ENCODE measurements at places on chromosomes 4 and X.

DNA sequence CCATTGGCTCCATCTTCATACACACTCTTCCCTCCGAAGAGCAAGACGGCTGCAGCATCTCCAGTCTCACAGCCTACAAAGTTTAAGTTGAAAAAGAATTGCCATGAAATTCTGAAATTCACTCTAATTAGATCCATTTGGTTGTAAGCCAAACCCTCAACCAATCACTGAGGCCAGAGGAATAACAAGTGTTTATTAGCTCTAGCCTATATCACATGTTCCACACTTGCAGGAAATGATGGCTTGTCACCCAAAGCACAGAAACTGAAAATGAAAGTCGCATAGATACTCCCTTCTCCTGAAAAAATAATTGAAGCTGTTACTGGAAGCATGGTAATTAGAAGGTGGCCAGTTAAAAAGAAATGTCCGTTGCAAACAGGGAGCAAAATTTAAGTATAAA is 1071.8 kb downstream of the CCSER1 start:
- DNase-seq: no peak

DNA sequence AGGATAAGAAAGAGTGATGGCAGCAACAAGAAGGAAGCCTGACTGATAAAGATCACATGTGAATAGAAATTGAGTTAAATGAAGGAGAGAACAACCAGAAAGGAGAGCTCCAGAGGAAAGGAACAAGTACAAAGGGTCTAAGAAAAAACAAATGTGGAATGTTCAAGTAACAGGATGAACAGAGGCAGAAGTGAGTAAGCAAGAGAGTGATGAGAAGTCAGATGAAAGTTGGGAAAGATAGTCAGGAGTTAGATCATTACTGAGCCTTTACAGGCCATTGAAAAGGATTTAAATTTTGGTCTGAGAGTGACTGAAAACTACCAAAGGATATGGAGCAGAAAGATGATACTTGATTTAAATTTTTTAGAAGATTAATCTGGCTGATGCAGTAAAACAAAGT is 38.1 kb downstream of the NFXL1 start:
- DNase-seq: no peak

GRCh38 chr4:184792950-184793555 is 32.7 kb downstream of the ACSL1 start:
- DNase-seq: no peak

DNA sequence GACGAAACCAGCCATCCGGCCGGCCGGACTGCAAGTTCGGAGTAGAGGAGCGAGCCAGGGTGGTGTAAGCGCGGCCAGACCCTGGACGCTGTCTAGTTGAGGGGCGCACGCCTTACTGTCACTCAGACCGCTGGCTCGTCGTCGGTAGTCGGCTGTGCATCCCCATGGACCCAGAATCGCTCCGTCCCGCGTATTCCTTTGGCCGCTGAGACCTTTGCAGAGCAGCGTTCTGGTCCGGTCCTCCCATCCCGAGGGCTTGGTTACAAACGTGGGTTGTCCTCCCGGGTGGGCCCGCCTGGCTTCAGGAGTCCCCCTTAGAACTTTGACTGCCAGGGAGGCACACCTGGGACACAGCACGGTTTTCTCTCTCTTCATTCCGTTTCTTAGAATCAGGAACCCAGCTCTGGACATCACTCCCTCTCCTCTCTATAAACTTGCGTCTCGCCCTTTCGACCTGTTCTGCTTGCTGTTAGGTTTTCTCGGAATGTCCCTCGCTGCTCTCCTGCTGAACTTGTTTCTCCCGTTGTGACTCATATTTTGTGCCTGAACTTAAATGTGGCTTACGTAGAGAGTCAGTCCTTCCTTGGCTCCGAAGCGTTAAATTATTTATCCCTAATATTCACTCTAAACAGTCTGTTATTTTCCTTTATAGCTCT is 672 bp downstream of the PGM2 start:
- DNase-seq: no peak

GRCh38 chrX:123988423-123989111 is 27.1 kb downstream of the STAG2 start:
- DNase-seq: no peak

GRCh38 chr4:7003879-7004240 is 39.3 kb upstream of the TADA2B start:
- DNase-seq: no peak

- no peak for DNase-seq
These were observed 288.3 kb downstream of the CHIC1 start for GRCh38 chrX:73851014-73852009.

DNA sequence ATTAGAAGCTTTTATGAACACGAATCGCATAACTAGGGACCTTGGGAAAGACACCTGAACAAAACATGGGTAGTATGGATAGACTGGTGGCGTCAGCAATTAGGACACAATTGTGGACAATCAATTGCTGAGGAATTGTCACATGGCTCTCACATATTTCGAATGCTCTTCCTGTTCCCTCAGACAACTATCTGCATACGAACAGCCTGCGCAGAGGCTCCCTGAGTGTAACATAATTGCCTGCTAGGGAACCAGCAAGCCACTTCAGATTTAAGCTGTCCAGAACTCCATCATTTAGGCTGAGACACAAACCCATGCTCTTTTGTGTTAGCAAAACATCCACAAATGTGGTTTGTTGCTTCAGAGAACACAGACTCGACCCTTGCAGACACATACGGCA is 160.8 kb downstream of the MGST2 start:
- no peak for DNase-seq

DNA sequence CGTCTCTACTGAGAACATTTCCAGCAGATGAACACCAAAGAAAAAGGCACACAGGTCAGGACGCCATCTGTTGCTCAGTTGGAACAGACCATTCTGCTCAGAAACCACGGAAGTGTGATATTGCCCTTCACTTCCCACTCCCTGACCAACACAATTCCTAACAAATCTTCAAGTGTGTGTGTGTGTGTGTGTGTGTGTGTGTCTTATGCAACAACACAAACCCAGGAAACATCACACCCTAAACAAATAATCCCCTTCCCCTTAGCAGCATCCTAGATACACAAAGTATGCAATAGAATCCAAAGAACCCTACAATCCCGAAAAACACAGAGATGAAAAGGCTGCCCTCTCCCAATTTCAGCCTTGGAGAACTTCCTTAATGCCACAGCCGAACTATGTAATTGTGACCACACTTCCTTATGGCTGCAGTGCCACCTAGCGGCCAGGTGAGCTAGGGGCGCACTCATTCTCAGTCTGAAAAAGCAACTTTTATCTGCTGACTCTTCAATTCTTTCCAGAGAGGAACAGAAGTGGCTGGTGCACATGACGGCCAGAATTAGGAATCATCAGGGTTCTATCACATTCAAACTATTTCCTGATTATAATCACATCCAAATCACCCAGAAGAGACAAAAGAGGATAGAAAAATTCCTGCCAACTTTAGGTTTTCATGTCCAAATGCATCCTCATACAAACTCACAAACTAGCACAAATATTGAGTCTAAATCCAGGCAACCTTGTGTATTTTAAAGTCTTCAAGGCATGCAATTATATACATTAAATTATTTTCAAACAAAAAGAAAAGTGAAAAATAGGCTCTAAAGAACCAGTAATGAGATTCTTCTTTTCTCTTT is 164.9 kb downstream of the DHX15 start:
- DNase-seq: peak; percentile 28

GRCh38 chr4:6378493-6379445 is 93.6 kb downstream of the PPP2R2C start:
- no peak for DNase-seq

DNA sequence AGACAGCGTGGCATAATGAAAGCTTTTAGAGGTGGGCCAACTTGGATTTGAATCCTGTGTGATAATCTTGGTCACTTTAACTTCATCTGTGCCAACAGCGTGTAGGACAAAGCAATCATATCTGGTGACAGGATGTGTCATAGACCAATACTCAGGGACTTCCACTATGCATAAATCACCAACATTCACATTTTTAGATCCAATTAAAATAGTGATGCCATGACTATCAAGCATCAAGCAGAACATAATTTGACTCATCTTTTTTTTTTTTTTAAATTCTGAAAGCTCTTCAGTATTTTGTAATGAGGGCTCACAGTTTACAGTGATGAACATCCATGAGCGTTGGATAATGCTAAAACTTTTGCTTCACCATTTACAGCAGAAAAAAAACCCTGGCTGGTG is 27.3 kb upstream of the RAPGEF2 start:
- no peak for DNase-seq

DNA sequence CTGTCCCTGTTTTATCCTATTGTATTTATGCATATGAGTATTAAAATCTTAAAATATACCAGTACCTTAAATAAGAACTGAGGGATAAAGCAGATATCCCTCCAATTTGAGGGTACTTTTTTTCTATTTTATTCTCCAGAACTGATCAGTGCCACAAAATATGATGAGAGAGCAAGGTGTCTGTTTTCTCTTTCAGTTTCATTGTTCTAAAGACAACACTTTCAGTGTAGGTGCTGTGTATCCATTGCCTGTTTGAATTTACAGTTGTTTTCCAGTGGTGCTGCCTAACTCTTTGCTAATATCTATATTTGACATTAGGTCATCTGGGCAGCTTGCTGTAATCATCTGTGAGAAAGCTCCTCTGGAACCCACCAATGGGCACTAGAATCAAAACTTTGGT is 394.7 kb downstream of the IL1RAPL1 start:
- DNase-seq: no peak

DNA sequence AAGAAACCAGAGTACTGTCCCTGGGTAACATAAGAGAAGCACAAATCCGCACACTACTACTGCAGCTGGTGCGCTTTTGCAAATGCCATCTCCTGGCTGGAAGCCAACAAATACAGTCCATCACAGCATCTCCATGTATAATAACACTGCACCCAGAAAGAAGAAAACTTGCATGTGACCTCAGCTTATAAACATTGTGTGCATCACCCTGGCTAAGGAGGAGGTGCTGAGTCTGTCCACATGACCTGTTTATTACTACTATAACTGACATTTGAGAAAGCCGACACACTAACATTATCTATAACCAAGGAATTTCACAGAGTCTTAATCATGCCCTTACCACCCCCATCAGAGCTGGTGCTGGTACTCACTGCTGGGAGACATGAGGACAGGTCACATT is 516.8 kb downstream of the CFAP47 start:
- no peak for DNase-seq

DNA sequence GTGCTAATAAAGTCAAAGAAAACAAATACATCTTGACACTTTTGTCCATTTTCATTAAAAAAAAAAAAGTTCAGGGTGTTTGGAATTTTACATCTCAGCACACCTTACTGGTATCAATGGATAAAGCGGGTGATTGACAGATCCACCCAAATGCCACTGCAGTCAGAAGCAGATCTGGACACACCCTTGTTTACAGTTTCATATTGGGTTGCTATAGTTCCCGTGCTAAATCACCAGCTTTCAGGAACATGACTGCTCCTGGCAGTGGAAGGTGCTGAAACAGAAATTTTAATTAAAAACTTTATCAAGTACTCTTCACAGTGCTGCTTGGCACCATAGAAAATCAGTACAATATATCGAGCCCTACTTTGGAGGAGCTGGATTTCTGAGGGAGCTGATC is 116.3 kb downstream of the STOX2 start:
- no peak for DNase-seq

- DNase-seq: no peak
These were observed 234.6 kb downstream of the SLC7A11 start for GRCh38 chr4:138007572-138007971.

DNA sequence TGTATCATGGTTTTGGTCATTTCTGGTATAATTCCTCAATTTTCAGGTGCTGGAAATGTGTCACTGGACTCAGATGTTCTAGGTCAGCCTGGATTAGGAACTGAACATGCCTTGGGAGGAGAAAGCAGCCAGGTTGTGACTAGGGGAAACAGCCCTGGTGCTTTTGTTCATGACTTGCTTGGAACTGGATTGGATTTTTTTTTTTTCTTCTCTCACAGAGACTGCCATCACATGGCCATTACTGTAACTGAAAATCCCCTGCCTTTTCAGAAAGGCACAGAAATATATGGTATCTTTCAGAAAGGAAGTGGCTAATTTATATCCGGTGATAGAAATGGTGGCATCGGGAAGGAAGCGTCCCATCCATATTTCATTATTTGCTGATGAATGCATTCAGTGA is 34.6 kb downstream of the SEPTIN11 start:
- no peak for DNase-seq

GRCh38 chr4:41360921-41361793 is 104.4 kb downstream of the UCHL1 start:
- DNase-seq: peak; percentile 55

DNA sequence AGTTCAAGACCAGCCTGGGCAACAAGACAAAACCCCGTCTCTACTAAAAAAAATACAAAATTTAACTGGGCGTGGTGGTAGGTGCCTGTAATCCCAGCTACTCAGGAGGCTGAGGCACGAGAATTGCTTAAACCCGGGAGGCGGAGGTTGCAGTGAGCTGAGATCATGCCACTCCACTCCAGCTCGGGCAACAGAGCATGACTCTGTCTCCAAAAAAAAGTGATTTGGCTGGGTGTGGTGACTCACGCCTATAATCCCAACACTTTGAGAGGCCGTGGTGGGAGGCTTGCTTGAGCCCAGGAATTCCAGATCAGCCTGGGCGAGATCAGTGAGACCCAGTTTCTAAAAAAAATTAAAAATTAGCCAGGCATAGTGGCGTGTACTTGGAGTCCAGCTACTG is 4.1 kb downstream of the OPHN1 start:
- DNase-seq: no peak

DNA sequence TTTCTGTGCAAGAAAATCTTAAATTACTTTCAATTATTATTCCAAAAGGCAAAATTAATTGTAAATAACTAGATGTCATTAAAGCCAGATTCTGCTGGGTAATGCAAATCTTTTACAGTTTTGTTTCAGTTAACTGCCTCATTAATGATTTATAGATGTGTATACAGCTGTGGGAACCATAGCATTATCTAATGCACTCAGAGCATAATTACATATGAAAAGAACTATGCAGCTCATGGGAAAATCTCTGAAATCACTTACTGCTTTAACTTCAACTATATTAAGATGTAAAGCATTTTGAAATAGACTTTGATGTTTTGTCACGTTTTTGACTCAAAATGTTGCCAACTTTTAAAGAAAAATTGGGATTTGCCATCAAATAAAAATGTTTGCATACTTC is 630.3 kb upstream of the KLHL4 start:
- no peak for DNase-seq

DNA sequence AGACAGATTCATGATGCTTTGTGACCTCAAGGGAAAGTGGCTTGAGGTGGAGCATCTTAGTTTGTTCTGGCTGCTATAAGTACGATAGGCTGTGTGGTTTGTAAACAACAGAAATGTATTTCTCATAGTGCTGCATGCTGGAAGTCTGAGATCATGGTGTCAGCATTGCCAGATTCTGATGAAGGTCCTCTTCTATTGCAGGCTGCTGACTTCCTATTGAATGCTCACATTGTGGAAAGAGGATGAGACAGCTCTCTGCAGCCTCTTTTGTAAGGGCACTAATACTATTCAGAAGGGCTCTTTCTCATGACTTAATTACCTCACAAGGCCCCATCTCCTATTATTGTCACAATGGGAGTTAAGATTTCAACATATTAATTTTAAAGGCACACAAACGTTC is 1674.0 kb upstream of the PCDH7 start:
- DNase-seq: no peak

GRCh38 chrX:142637206-142637605 is 388.5 kb upstream of the SPANXN4 start:
- DNase-seq: no peak

GRCh38 chr4:147689067-147689466 is 5.1 kb upstream of the PRMT9 start:
- DNase-seq: no peak

All from NCI-H2171 treated with DMSO at 0.1 percent for 48 hours (cell line).